ENCODE measurements at places on chromosomes 3 and 15. TPM values are rescaled to one million over a fixed set of nuclear protein-coding genes. Genes with fewer than 3 reads are reported as not detected.

Gene BSN
- total RNA-seq = 0.63 TPM

Gene NTRK3
- total RNA-seq = 1.5 TPM

Gene PLXNB1
- 69.4 TPM for total RNA-seq

- no peak overlapping the region for H3K4me3 ChIP-seq
- H3K27me3 ChIP-seq = no peaks in the 10 kb centered on the region
- H3K27ac ChIP-seq = no peak overlapping the region
- no peak for DNase-seq
These were observed 26.8 kb downstream of the DCBLD2 start for GRCh38 chr3:98874602-98875249.

GRCh38 chr3:33898901-33899300 is 100.5 kb downstream of the PDCD6IP start:
- no peaks in the 10 kb centered on the region for H3K27me3 ChIP-seq
- H3K27ac ChIP-seq = no peak overlapping the region
- no peak overlapping the region for H3K4me3 ChIP-seq
- no peaks in the 10 kb centered on the region for H3K36me3 ChIP-seq

- peaks cover 55% of the 10 kb centered on the region for H3K4me1 ChIP-seq
- H3K27me3 ChIP-seq = no peaks in the 10 kb centered on the region
- H3K27ac ChIP-seq = peak overlapping the region; percentile 28
- no peak overlapping the region for H3K4me3 ChIP-seq
- no peaks in the 10 kb centered on the region for H3K36me3 ChIP-seq
These were observed 11.7 kb downstream of the PXYLP1 start for GRCh38 chr3:141243271-141243707.

DNA sequence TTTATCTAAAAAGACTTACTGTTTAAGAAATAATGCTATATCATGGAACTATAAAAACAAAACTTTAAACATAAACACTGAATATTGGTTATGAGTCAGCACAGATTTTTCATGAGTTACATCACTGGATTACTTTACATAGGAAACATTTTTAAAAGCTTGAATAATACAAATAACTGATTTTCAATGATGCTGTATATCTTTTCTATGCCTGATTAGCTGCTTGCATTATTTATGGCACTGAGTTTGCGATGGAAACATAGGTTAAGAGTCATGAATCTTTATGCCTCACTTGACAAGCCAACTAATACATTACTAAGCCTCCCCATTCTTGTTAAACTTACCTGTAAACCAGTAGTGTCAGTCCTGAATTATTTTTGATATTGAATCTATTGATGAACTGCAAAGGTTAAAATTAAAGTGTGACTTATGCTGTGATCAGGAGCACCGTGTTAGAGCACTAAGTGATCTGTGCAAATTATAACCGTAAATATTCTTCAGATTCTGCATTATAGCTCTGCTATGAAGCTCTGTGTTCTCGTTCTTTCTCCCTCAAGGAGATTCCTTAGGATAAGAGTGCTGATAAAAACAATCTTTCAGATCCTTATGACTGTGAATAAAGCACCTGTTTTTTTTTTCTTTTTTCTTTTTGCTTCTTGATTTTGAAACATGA is 437.3 kb upstream of the BCHE start:
- no peak overlapping the region for H3K27ac ChIP-seq
- H3K4me1 ChIP-seq = no peaks in the 10 kb centered on the region
- DNase-seq = no peak
- no peak overlapping the region for H3K4me3 ChIP-seq
